ENCODE measurements at places on chromosomes 11 and 22.

DNA sequence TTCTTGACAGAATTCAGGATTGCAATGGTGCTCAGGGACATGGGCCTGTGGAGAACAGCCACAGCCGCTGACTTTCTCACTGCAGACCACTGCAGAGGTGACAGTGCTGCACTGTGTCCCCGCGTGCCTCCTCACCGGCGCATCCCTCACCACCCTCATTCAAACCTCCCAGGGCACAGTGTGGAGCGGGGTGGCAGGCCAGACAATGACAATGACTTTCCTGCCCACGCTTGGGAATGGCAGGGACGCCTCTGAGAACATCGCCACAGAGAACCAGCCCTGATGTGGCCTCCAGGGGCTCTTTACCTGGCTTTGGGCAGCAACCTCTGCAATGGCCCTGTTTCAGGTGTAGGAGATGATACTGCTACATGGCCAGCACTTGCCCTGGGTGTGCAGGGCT lies 65.7 kb downstream of the NCAPD3 start:
- DNase-seq = no peak

DNA sequence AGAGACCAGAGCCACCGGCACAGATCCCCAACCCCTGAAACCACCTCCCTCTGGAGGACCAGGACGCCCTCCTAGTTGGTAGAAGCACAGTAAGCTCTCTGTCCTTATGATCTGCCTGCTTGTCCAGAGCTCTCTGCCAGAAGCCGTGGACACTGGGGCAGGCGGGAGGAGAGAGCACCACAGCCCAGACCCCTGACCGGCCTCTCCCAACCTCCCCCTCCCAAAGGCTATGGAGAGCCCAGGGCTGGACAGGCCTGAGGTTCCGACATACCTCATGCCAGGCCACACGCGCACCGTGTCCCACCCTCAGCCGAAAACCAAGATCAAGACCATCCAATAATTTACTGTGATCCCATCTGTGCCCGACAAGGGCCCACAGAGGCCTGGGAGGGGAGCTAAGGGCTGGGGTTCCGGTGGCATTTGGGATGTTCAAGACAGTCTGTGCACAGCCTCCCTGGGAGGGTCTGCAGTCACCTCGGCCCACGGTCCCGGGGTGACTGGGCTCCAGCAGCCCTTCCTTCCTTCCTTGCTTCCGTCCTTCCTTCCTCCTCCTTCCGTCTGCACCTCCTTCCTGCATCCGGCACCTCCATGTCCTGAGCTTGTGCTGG lies 3.4 kb downstream of the HRAS start:
- DNase-seq = no peak

GRCh38 chr22:44396727-44397722 lies 84.3 kb upstream of the SHISAL1 start:
- no peak for DNase-seq

DNA sequence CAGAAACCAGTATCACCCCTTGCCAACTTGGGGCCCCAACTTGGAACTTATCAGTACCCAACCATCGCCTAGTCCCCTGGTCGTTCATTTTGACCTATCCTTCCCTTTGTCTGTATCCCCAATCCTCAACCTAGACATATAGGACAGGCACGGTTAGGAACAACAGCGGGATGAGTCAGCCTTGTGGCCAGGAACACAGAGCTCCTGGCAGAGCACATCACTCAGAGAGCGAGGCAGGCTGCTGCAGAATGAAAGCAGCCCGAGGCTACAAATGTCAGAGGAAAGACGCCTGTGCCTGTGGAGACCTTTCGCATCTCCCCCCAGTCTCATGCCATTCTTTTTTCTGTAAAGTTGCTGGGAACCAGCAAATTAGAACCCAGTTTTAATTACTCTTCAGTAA lies 14.6 kb downstream of the DKK3 start:
- DNase-seq = no peak

DNA sequence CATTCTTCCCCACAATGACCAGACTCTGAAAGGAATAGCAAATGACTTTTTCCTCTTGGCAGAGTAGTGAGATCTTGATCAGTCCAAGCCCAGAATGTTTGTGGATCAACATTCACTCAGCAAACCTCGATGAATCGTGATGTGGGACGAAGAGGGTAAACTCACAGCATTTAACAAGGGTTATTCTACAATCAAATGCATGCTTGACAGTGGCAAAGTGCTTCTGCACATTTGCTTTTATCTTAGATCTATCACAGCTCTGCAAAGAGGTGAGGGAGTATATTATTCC lies 31.8 kb downstream of the TMPRSS5 start:
- no peak for DNase-seq

- no peak for DNase-seq
Measured at GRCh38 chr11:68337399-68337835, 25.0 kb downstream of the LRP5 start.

Measured in activated T-helper 1 cell treated with anti-CD3 and anti-CD28 coated beads, Interleukin-12 subunit alpha, Interleukin-12 subunit beta, Interleukin-2, Interleukin-4 antibody, amounts not matched to agents 30 ng/mL and 10 ng/mL and 1 ng/mL, durations not matched to agents 14 hours and 24 hours and 36 hours (primary cell).